ENCODE measurements at places on chromosomes 12 and 14.

GRCh38 chr12:109714913-109715244 is 1.3 kb downstream of the FAM222A start:
- no peak for DNase-seq

GRCh38 chr14:93003945-93004698 is 81.2 kb downstream of the CHGA start:
- DNase-seq: no peak

DNA sequence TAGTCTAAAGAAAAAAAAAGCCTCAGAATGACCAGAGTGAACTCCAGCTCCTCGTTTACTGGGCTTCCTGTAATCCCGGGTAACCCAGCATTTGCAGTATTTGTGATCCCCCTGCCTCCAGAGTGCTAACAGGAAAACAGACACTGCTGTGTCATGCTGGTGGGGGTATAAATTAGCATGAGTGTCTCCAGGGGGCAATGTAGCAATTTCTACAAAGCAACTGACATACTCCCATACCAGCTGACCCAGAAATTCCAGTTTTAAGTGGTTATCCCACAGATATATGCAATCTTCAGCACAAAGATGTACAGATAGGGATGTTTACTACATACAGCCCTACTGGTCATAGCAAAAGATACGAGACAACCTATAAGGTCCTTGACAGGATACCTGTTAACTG is 18.8 kb downstream of the TTC7B start:
- DNase-seq: no peak

DNA sequence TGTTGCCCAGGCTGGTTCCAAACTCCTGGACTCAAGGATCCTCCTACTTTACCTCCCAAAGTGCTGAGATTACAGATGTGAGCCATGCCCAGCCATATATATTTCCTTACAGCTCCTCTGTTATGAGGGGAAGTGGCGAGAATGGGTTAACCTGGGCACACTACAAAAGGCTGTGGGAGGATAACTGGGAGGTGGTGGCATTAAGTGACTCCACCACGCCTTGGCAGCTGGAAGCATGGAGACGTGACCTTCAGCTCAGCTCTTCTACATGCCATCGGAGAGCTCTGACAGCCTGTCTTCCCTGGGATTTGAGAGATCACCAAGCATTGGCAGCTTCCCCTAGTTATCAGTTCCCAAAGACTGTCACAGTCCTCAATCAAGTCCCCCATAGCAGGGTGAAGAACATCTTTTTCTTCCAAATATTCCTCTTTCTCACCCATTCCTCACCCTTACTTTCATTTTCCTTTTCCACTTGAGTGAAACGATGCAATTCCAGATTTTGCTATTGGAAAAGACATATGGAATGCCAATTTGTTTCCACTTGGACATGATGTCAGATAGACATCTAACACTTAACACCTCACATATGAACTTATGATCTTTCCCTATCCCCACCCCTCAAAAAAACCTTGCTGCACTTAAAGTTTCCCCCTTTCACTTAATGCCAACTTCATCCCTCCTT is 48.5 kb downstream of the PHLDA1 start:
- no peak for DNase-seq

DNA sequence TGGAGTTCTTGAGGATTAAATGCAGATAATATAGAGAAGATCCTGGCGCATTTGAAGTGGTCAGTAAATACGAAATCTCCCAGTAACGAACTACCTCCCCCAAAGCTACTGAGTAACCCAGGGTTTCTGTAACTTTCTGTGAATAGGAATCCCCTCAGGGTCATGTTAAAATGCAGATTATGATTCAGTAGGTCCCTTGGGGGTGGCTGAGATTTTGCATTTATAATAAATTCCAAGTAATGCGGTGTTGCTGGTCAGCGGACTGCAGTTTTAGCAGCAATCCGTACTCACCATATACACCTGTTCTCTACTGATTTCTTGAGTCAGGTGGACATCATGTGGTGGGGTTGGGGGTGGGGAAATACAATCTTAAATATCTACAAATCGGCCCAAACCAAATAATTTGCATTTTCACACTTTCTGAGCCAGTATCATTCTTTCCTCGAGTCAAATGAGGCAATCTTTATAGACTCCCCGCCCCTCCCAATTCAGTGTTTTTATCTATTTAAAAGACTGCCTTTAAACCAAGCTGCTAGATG is 868 bp downstream of the SPATA7 start:
- no peak for DNase-seq

DNA sequence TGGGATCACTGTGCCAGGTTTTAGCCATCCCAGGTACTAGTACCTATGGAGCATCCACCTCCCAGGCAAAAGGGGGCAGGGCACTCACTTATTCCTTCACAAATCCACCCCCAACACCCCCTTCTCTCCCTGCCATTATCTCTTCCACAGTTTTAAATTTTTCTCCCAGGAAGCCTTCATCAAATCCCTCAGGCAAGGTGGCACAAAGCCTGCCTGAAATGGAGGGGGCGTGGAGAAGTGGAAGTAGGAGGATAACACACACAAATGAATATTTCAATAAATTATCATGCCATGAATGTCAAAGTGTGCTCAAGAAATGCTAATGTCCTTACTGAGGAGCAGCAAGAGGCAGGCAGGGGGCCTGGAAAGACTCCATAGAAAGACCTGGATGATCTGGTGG is 4.7 kb upstream of the CHST11 start:
- DNase-seq: no peak

- no peak for DNase-seq
Observed at GRCh38 chr14:58722441-58722840, 84.7 kb downstream of the DACT1 start.

- DNase-seq: no peak
Observed at GRCh38 chr14:100065942-100066574, 836 bp downstream of the EVL start.

GRCh38 chr12:124687174-124687902 is 119.9 kb upstream of the NCOR2 start:
- no peak for DNase-seq

- no peak for DNase-seq
Observed at GRCh38 chr14:85010186-85010585, 519.8 kb upstream of the FLRT2 start.

DNA sequence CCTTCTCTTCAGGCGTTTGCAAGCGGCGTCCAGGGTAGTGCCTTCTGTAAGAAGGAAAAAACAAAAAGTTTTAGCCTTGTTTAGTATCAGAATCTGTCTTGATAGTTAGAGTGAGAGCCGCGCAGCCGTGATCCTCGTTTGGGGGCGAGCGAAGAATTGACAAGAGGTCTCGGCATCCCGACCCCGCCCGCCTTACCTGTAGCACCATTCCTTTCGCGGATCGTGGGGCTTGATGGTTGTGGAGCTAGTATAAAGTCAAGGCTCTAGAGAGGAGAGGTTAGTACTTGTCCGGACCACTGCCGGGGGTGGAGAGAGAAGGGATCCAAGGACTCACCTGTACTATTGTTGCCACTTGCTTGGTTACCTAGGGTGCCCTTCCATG is 494 bp downstream of the TMTC3 start:
- peak; percentile 6 for DNase-seq

- no peak for DNase-seq
Observed at GRCh38 chr12:98221243-98221808, 294.1 kb upstream of the TMPO start.

GRCh38 chr14:65301862-65302539 is 110.5 kb upstream of the FUT8 start:
- no peak for DNase-seq

DNA sequence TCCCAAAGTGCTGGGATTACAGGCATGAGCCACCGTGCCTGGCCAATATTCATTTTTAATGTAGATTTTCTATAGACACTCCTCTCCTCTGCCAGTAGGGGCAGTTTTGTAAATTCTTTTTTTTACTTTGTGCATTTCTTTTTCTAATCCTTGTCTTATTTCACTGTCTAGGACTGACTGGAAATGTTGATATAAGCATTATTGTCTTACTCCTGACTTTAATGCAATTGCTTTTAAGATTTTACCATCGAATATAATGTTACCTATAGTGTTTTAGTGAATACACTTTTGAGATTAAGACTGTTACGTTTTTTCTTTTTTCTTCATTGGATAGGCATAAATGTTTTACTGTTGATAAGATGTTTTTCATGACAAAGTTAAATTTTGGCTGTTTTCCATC is 35.4 kb upstream of the EMP1 start:
- no peak for DNase-seq

DNA sequence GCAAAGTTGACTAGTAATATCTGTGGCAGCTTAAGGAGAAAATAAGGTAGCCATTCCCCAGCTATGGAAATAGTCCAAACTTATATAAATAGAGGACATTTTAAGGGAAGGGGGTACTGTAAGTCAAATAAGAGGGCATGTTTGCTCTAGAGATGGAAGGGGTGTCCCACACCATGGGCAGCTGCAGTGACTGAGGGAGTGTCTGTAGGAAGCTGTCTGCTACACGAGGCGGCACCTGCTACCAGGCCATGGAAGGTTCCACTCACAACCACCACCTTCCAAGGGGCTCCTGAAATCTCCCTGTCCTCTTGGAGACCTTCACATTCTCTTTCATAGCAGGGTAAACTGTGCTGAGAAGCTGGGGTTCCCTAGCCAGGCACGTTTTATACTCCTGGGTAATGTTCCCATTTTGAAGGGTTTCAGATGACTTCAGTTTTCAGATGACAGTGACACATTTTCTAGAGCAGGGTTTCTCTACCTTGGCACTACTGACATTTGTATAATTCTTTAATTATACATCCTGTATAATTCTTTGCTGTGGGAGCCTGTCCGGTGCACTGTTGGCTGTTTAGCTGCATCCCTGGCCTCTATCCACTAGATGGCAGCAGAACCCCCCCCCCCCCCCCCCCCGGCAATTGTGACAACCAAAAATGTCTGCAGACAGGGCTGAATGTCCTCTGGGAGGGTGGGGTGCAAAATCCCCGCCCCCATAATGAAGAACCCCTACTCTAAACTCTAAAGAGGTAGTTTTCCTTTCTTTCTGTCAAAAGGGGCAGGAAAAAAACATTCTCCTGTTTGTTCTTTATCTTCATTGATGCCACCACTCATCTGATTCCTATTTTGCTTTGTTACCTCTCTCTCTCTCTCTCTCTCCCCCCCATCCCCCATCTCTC is 11.6 kb upstream of the SMCO2 start:
- no peak for DNase-seq

DNA sequence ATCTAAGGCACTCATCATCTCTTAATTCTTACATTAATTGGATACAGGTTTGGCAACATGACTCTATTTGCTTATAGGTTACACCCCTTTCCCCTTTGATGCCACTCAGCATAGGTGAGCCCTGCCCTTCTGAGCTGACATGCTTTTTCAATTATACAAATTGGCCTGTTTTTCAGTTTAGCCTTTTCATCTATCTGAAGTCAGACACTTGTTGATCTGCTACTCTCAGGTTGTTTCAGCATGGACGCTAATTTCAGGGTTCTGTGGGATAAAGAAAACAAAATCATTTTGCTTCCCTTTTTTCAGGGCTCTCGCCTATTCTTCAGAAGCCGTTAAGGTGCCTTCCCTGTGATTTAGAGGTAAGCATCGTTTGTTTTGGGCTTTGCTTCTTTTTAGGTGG is 55.3 kb downstream of the DACT1 start:
- no peak for DNase-seq

GRCh38 chr14:64692986-64693809 is 11.0 kb upstream of the PLEKHG3 start:
- DNase-seq: no peak

GRCh38 chr12:90020014-90020413 is 311.4 kb upstream of the ATP2B1 start:
- no peak for DNase-seq

- DNase-seq: no peak
Observed at GRCh38 chr12:107079172-107080011, 14.0 kb downstream of the CRY1 start.

DNA sequence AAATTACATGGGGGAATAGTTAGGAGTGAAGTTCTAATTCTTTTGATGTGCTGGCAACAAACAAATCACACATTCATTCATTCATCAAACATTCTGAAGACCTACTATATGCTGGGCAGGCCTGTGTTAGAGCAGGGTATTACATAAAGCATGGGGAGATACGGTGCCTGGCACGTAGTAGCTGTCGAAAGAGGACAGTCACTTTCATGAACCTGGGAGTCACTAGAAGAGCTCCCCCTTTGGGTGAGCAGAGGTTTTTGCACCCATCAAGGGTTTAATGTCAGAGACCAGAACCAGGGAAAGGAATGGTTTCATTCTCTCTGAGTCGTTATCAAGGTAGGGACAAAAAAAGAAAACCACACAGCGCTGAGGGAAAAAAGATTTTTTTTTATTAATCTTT is 10.0 kb downstream of the LHX5 start:
- no peak for DNase-seq

- no peak for DNase-seq
Observed at GRCh38 chr14:22824711-22825359, 4.9 kb upstream of the MRPL52 start.

- peak; percentile 10 for DNase-seq
Observed at GRCh38 chr14:45891417-45892080, 638.5 kb upstream of the MIS18BP1 start.

- no peak for DNase-seq
Observed at GRCh38 chr12:56350662-56351061, 9.2 kb downstream of the STAT2 start.

GRCh38 chr14:73238424-73238852 is 1.1 kb downstream of the PAPLN start:
- DNase-seq: no peak

DNA sequence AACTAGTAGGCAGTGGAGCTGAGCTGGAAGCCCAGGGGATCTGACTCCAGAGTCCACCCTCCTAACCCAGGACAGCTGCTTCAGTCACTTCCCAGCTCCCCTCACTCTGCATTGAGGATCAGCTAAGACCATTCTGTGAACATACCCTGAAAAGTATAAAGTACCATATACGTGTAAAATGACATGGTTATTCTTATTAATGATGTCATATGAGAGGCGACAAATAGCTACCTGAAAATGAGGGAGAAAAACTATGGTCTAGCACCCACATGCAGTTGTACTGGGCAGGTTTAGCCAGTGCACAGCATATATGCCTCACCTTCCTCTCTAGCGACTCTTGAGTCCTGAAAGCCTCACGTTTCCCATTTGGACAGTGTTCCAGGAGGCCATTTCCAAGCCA is 461.9 kb downstream of the RAD51B start:
- no peak for DNase-seq

DNA sequence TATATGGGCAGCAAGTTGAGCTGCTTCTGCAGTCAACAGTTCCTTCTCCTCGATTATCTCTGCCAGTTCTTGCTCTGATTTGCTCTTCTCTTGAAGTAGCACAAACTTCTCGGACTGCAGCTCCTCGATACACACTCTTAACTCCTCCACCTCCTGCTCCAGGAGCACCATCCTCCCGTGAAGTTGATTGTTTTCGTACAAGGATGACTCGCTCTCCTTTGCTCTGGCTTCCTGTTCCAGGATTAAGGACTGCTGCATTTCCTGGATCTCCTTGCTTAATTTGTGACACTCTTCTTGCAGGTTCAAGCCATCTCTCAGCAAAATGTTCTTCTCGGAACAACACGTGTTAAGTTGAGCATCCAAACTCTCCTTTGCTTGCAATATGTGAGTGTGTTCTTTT is 56.2 kb upstream of the VPS33A start:
- no peak for DNase-seq

DNA sequence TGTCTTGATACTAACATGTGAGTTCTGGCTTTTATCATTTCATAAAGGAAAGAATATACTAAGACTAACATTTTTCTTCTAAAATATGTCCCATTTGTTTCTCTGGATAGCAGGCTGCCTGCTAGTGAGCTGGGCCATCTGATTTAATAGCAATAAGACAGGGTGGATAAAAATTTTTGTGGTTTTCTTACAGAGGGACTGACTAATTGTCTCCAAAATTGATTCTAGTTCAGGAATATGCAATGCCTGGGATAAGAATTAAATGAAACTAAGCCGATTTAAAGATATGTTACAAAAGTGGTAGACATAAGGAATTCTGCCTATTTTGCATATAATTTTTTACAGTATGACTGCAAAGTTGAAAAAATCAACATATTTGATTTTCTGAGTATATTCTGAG is 252.9 kb upstream of the NAV3 start:
- no peak for DNase-seq
